Upper lobe of left lung (tissue), 6 donors: ENCODE measurements at places on chromosomes 1 and 21. TPM values are rescaled to one million over a fixed set of nuclear protein-coding genes. Genes with fewer than 3 reads are reported as not detected.

DNA sequence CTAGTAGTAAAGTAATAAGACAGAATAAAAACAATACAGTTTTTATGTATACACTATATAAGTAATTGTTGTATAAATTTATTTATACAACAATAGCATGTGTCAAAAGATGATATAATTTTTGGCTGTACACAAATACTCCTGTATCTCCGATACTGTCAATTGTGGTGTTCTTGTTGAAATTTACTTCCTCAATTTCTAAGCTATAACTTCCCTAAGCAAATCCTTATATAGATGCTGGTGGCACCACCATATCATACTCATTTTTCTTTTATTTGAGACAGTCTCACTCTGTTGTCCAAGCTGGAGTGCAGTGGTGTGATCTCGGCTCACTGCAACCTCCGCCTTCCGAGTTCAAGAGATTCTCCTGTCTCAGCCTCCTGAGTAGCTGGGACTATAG, 141.0 kb upstream of the HP1BP3 start:
- no peaks in the 10 kb centered on the region for H3K27me3 ChIP-seq
- no peak overlapping the region for H3K4me3 ChIP-seq
- H3K27ac ChIP-seq, result no peak overlapping the region
- no peak for DNase-seq
- H3K4me1 ChIP-seq, result no peaks in the 10 kb centered on the region
- peaks cover 11% of the 10 kb centered on the region for H3K36me3 ChIP-seq

DNA sequence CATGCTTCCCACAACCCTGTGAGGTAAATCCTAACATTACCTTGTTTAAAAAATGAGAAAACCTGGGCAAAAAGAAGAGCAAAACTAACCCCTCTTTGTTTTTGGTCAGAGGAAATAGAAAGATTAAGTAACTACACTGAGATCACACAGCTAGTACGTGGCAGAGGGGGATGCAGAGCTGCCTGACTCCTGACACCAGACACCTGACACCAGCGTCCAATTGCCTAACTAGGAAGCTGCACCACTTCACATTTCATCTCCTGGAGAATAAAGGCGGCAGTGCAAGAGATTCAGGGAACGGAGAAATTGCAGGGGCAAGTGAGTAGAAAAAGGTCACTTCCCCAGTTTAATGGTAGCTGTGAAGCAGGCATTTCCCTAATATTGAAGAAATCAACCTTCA, 229.3 kb upstream of the PTBP2 start:
- no peaks in the 10 kb centered on the region for H3K27me3 ChIP-seq
- no peak for DNase-seq
- H3K4me3 ChIP-seq, result no peak overlapping the region
- no peaks in the 10 kb centered on the region for H3K4me1 ChIP-seq
- no peaks in the 10 kb centered on the region for H3K36me3 ChIP-seq

DNA sequence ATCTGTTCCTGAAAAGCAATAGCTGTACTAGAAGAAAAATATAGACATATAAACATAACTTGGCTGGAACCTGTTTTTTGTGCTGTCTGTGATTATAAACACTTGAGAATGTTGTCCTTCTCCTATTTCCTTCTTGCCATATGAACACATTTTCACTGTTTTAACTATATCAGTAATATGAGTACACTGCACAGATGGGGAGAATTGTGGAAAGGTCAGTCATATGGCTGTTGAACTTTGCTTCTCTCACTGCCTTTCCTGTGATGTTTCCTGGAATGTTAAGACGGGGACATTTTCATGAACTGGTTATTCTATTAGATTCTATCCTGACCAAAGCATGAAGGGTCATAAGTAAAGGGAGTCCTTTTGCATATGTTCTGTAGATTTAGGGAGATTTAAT, 24.9 kb downstream of the HMCN1 start:
- H3K4me3 ChIP-seq, result no peak overlapping the region
- H3K36me3 ChIP-seq, result no peaks in the 10 kb centered on the region
- no peak for DNase-seq
- no peaks in the 10 kb centered on the region for H3K27me3 ChIP-seq
- no peak overlapping the region for H3K27ac ChIP-seq

GRCh38 chr1:153881751-153882150, 41.0 kb downstream of the GATAD2B start:
- H3K4me1 ChIP-seq, result peaks cover 26% of the 10 kb centered on the region
- no peaks in the 10 kb centered on the region for H3K27me3 ChIP-seq
- peak overlapping the region; percentile 51 for H3K27ac ChIP-seq
- no peak for DNase-seq

Gene CFAP74
- 4.7 TPM for total RNA-seq

Gene SPRR4
- not detected for total RNA-seq

GRCh38 chr1:21865609-21865942, 53.5 kb downstream of the LDLRAD2 start:
- H3K36me3 ChIP-seq, result peaks cover 33% of the 10 kb centered on the region
- no peaks in the 10 kb centered on the region for H3K27me3 ChIP-seq
- H3K4me3 ChIP-seq, result no peak overlapping the region
- no peak overlapping the region for H3K27ac ChIP-seq
- peaks cover 4% of the 10 kb centered on the region for H3K4me1 ChIP-seq
- DNase-seq, result no peak

DNA sequence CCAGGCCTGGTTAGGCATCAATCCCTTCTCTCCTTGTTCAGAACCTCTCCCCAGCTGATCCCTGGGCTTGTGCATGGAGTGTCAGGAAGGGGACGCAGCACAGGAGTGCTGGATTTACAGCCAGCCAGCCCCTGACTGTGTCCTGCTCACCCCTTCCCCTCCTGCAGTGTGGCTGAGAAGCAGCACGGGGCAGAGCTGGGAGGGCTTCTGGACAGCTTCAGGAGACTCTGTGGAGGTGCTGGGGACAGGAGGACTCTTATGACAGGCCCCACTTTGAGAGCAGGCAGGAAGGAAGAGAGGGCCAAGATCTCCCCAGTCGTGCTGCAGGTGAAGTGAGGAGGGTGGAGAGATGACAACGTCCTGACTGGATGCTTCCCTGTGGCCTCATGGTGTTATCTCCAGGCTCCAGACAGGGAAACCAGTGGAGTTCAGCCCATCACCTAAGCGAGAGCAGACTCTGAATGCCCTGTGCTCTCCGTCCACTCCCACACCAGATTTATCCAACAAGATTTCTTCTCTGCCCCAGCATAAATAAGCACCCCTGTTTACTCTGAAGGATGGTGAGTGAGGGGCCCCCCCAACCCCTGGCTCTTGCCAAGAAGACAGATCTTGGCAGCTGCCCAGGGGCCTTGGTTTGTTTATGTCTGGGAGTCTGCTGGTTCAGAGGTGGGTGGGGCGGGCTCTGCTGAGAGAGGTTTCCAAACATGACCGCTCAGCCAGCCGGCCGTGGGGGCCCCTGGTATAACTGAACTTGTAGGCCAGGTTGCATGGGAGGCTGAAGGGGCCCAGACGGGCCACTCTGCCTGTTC, 21.3 kb downstream of the TMCC2 start:
- H3K4me1 ChIP-seq, result peaks cover 34% of the 10 kb centered on the region
- no peaks in the 10 kb centered on the region for H3K27me3 ChIP-seq
- H3K27ac ChIP-seq, result peak overlapping the region; percentile 54
- peak; percentile 56 for DNase-seq
- H3K36me3 ChIP-seq, result no peaks in the 10 kb centered on the region
- no peak overlapping the region for H3K4me3 ChIP-seq
